DMS53 (cell line): ENCODE measurements at places on chromosomes 11 and 22.

- no peak for DNase-seq
These were observed 12.9 kb downstream of the RIBC2 start for GRCh38 chr22:45426387-45426786.

- peak; percentile 77 for DNase-seq
These were observed 6.6 kb upstream of the RPS6KA4 start for GRCh38 chr11:64352099-64352994.

GRCh38 chr11:45794169-45794568 lies 10.8 kb upstream of the SLC35C1 start:
- DNase-seq = peak; percentile 83

DNA sequence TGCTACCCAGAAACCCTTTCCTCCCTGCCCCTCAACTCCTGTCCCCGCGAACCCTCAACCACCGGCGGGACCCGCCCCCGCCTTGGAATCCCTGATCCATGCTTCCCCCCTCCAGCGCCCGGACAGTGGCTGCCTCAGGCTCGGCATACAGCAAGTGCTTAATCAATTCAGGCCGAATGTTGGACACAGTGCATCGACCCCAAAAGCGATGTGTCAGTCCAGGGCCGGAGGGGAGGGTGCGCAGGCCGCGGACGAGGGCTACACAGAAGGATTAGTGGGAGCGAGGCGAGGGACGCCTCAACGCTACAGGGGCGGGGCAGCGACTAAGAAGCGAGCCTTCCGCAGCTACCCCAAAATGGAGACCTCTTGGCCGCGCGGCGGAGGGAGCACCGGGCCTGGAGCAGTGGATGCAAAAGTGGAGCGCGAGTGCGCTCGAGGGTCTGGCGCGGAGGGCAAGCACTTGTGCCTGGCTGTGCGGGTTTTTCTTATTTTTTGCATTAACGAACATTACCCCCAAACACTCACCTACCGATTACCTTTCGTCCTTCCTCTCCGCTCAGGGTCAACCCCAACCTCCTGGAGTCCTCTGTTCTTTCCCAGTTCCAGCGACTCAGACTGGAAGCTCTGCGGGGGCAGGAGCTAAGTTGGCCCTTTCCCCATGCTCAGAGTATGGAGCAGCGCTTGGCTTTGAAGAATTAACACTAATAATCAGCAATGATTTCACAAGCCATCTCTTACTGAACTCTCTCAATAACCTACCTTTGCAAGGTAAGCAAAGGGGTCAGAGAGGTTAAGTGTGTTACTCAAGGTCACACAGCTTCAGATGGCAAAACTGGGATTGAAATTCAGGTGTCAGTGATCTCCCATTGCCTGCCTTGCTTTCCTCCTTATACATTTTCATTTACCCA lies 30.0 kb upstream of the WNT11 start:
- DNase-seq = peak; percentile 94

DNA sequence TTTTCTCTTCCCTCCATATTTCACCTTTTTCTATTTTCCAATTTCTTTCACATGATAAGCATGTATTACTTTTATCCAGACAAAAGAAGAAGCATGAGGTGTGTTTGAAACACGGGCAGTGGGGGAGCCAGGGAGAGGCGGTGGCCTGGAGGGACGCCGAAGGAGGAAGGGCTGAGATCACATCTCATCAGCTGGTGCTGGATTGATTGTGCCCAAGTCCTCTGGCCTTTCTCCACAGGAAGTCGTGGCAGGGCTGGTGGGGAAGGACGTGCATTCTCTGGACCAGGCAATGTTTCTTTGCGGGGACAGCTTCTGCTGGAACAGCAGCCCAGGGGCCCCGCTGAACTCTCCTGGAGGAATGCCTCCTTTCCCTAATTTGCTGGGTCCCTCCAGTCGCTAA lies 82.9 kb downstream of the MIAT start:
- DNase-seq = no peak

GRCh38 chr11:74255741-74256375 lies 55.6 kb downstream of the P4HA3 start:
- peak; percentile 90 for DNase-seq

DNA sequence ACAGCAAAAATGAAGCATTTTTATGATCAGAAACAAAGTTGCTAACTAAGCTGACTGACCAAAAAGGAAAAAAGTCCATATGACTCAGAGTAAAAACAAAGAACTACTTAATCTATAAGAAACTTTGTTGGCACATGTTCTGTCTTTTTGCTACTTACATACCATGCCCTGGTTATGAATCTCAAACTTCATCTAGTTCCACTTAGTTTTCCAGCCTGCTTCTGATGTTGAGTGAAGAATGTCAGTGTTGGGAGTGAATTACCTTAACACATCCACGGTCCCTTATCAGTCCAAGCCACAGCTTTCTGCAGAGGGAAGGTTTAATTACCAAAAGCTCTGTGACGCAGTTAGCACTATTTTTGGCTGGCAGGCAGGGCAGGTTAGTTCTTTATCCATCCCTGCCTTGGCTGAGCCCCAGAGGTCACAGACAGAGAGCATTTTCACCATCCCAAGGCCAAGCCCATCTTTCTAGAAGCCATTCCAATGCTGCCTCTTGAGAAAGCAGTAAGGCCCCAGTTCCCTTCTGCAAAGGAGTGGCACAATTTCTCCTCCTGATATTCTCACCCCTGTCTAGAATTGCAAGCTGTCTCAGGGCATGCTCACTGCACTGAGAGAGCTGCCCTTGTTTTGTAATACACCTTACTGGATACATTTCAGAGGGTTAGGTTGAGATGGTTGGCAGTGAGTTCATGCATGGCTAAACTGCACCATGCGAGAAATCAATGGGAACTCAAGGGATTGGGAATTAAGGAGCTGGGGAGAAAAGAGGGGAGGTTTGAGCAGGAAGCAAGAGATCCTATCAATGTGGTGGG lies 67.1 kb downstream of the SLC1A2 start:
- no peak for DNase-seq

- no peak for DNase-seq
These were observed 3.7 kb downstream of the PTS start for GRCh38 chr11:112229746-112230433.

DNA sequence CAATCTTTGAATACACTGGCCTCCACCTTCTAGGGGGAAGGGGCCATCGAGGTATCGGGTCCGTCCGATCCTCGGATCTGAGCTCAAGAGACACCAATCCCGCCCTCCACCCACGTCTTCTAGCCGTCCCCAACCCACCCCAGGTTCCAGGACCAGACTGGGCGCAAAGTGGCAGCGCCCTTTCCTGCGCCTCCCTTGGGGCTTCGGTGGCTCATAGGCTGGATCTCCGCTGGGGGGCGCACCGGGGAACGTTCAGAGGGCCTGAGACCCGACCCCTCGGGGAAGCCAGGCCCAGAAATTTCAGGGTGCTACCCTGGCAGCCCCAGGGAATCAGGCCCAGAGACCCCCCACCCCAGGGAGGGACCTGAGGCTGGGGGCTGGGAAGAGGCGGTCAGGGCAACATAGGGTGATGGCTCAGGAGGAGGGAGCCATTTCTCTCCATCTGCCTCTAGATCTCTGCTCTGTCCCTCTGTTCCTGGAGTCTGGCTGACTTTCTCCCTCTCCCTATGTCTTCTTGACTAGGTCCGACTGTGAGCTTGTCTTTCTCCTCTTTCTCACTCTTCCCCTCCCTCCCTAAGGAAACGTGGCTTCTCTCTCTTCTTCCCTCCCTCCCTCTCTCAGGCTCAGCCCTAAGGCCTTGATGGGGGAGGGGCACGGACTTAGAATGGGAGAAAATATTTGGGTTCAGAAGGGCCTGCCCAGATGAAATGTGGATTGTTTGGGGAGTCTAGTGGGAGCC lies 1.1 kb downstream of the CREB3L1 start:
- peak; percentile 71 for DNase-seq

DNA sequence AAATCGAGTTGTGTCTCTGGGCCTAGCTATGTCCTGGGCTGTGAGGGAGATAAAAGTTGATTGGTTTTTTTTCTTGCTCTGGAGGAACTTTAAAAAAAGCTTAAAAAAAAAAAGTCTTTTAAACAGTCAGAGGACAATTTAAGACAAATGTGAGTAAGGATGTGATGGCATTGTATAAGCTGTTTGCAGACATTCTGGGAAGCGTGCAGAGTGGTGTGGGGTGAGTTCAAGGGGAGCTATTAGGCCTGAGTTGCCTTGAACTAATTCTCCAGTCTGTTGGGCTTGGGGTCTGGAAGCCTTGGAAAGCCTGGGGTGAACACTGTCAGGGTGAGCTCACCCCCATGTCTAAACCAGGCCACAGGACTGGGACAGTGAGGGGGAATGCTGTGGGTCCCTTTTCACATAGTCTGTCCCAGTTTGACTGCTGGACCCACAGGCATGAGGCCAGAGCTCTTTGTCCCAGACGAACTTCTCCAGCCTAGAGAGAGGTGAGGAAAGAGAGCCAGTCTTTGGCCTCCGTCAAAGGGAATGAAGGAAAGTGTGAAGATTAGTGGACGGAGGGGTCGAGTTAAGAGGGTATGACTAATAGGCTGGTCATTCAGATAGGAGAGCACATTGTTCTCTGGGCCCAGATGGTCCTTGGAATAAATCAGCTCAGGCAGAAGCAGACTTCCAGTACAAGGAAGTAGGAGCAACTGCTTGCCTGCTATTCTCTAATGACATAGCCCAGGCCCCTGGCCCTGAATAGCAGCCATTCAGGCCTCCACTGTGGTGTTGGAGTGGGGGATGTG lies 76.4 kb upstream of the NNMT start:
- peak; percentile 30 for DNase-seq

DNA sequence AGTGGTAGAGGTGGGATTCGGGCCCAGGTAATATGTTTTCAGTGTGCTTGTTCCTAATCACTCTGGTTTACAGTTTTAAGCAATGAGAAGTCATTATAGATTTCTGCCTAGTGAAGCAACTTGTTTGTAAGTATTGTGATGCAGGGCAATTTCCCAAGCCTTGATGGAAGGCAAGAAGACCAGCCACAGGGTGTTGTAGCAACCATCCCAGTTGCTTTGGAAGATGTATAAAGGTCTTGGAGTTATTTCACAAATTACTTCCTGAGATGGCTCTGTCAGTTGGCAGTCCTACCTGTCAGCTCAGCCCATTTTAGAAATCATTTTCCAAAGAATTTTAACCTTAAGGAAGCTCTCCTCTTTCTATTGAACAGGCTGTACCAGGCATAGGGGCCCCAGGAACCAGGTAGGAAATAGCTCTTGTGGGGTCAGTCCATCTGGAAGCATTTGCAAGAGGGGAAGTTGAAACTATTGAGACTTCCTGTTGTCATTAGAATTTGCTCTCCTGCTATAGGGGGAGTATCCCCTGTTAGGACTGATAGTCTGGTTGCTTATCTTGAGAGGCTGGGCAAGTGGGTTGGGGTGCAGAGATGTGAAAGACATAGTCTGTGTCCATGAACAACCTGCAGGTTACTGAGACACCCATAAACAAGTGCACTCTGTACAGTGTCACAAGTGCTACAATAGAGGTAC lies 47.9 kb downstream of the STIM1 start:
- no peak for DNase-seq

DNA sequence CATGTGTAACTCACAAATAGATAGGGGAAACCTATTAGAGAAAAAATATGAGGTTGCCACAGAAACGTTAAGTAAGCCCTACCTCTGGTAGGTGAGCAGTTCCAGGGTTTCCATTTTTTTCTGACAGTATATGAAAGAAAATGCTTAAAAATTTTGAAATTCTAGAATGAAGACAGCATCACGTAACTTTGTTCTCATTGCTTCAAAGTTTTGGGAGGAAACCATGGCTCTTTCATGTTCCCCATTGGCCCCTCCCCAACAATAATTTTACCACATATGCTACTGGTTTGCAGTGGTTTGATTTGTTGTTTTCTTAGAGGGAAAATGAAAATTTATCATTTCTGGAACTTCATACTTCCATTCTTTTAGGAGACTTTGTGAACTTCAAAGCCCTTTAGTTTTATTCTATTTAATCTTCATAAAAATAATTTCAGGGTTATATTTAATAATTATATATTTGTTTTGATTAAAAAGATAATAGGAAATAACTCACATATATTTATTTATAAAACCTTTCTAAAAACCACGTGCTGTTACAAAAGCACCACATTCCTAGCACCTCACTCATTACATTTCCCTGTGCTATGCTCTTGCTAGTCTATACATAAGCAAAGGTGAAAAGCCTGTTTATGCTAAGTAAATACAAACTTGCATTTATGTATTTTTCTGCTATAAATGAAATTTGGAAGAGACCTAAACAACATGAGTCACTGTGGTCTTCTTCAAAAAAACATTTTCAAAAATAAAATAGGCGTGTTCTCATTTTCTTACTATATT lies 113.4 kb downstream of the CASP12 start:
- DNase-seq = no peak

DNA sequence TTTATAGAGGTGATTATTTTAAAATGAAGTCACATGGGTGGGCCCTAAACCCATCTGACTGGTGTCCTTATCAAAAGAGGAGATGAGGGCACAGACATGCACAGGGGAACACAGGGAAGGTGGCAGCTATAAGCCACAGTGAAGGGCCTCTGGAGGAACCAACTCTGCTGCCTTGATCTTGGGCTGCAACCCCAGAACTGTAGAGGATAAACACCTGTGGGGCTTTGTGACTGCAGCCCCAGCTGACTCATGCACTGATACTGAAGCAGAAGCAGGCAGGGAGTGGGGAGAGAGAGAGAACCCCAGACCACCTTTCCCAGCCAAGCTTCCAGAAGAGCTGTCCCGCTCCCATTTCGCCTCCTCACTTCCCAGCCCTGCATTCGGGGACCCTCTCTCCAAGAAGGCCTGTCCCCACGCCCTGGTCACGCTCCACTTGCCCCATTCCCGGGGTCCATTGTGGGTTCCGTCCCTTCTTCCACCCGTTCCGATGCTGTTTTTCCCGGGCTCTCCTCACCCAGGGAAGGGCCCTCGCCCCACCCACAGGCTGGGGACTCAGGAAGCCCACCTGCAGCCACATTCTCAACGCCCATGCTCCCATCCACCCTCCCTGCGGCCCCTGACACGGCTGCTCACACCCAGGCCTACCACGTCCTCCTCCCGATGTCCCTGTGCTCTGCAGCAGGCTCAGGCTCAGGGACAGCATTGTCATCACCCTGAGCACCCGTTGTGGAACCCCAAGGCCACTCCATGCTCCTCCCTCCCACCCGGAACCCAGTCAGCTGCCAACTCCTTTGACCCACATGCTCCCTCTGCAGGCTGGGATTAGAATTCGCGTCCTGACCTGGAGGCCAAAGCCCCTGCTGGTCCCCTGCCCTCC lies 90.8 kb upstream of the SHANK2 start:
- DNase-seq = peak; percentile 90

GRCh38 chr11:68373189-68373814 lies 60.9 kb downstream of the LRP5 start:
- DNase-seq = peak; percentile 92

DNA sequence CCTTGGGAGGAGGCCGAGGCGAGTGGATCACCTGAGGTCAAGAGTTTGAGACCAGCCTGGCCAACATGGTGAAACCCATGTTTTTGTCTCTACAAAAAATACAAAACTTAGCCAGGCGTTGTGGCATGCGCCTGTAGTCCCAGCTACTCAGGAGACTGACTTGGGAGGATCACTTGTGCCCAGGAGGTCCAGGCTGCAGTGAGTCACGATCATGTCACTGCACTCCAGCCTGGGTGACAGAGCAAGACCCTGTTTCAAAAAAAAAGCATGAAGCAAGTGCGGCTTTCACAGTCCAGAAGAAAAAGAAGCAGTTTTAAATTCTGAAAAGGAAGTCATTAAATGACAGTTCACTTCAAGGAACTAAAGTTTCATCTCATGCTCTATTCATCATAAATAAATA lies 7.1 kb upstream of the LTO1 start:
- no peak for DNase-seq
